ENCODE measurements at places on chromosomes 5 and 9.

GRCh38 chr9:123109540-123110279, 76.2 kb downstream of the GPR21 start:
- no peak for DNase-seq

GRCh38 chr5:132411304-132412013, 41.9 kb downstream of the SLC22A5 start:
- no peak for DNase-seq

DNA sequence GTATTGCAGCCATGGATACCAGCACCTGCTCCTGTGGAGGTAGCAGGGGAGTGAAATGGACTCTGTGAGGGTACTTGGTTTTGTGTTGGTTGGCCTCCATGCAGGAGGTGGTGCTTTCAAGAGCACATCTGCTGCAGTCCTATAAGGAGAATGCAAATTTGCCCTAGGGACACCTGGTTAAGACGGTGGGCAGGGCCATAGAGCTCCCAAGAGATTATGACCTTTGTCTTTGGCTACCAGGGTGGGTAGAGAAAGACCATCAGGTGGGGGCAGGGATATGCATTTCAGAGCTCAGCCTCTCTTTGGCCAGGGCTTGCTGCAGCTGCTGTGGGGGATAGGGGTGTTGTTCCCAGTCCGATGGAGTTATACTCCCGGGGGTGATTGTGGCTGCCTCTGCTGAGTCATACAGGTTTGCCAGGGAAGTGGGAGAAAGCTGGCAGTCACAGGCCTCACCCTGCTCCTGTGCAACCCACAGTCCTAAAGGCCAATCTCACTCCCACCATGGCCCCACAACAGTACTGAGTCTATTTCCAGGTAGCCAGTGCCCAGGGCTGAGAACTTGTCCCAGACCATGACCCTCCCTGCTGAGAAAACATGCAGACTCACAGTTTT, 14.0 kb upstream of the PDLIM4 start:
- no peak for DNase-seq

GRCh38 chr5:30040488-30041118, 1152.9 kb upstream of the CDH6 start:
- DNase-seq: peak; percentile 1

- DNase-seq: no peak
Measured at GRCh38 chr5:126527892-126528291, 67.1 kb downstream of the ALDH7A1 start.

DNA sequence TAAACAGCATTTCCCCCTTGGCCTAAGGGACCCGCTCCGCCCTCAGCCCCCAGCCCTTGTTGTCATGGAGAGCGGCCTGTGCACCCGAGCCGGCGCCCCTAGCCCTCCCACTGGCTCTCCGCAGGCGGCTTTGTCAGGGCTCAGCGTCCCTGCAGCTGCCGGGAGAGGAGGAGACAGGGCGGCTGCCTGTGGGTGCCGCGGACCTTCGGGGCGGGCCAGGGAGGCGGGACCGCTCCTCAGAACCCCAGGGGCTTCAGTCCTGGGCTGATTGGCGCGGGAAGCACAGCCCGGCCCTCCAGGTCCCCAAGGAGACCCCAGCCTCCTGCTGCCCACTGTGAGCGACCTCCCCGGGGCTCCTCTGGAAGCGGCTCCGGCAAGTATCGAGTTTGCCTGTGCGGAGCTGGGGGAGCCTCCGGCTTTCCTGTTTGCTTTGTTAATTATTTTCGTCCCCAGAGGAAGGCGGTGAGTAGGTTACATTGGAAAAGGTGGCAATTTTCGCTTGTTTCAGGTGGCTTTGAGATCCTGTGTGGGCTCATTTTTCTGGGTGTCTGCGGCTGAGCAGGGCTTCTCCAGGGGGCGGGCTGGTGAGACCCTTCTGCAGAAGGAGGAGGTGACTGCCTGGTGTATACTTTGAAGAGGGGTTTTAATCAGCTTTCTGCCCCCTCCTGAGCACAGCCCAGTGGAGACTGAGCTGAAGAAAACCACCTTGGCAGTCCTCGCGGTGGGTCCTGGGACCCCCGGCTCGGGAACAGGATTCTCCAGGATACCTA, at the start of gene FGD3:
Gene FGD3 (plus strand): TSS at position 256 of the 770 bp plus-strand sequence. CDS start 28,734 bp downstream, outside the sequence.
- peak; percentile 51 for DNase-seq

Measured in AG08395 (cell line).